Vagina (tissue), 2 donors: ENCODE measurements at places on chromosomes 13 and 19. TPM values are rescaled to one million over a fixed set of nuclear protein-coding genes. Genes with fewer than 3 reads are reported as not detected.

The IGLON5 gene
- not detected for total RNA-seq

The AMER2 gene
- not detected for total RNA-seq

The SMIM17 gene
- 0.98 TPM for total RNA-seq

The DENND1C gene
- 2.9 TPM for total RNA-seq

The ZNF99 gene
- total RNA-seq: not detected

The RASL11A gene
- total RNA-seq: 74.9 TPM

The PDE4C gene
- 0.98 TPM for total RNA-seq

The AMH gene
- 2.7 TPM for total RNA-seq

The KCTD4 gene
- not detected for total RNA-seq

The ZNF208 gene
- total RNA-seq: 5.6 TPM

The ICAM4 gene
- total RNA-seq: not detected
